Stimulated activated CD4-positive, alpha-beta T cell treated with anti-CD3 and anti-CD28 coated beads, Interleukin-1b, Interleukin-23, amount 100 ng/mL, for 1 hour (primary cell): ENCODE measurements at places on chromosomes 16 and 17.

DNA sequence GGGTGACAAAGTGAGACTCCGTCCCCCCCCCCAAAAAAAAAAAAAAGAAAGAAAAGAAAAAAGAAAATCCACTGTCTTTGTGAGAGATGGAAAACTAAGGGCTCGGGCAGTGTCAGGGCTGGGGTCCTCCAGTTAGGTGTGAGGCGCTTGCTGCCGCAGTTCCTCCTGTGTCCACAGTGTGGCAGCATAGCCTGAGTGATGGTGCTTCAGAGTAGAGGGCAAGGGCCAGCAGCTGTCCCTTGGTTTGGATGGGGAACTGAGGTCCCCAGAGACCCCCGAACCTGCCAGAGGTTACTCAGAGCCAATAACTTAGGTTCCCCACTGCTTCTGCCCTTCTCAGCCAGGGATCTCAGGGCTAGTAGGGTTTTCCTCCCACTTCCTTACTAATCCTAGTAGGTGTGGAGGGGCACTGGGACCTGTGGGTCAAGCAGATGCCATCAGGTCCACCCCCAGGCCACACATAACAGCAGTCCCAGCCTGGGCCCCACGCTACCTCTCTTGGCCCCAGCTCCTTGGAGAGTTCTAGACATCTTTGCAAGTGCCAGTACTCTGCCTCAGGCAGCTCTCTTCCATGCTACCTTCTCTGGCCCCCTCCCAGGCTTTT lies 7.9 kb upstream of the LLGL1 start:
- DNase-seq, result peak; percentile 17

- DNase-seq, result no peak
These were observed 8.2 kb upstream of the TMEM94 start for GRCh38 chr17:75447951-75448856.

DNA sequence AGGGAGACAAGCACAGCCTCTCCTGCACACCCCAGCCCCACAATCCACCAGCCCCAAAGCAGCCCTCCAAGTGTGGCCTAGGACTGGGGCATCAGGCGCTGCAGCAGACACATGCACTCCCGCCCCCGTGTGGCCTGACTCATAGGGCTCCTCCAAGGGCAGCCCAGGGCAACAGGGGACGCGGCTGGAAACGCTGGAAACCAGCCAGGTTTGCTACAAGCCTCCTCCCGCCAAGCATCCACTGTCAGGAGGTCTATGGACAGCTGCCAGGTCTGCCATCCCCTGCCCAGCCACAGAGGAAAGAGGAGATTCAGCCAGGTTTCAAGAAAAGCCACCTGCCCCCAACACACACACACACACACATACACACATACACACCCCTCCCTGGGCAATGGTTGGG lies 25.8 kb downstream of the SRCIN1 start:
- no peak for DNase-seq

DNA sequence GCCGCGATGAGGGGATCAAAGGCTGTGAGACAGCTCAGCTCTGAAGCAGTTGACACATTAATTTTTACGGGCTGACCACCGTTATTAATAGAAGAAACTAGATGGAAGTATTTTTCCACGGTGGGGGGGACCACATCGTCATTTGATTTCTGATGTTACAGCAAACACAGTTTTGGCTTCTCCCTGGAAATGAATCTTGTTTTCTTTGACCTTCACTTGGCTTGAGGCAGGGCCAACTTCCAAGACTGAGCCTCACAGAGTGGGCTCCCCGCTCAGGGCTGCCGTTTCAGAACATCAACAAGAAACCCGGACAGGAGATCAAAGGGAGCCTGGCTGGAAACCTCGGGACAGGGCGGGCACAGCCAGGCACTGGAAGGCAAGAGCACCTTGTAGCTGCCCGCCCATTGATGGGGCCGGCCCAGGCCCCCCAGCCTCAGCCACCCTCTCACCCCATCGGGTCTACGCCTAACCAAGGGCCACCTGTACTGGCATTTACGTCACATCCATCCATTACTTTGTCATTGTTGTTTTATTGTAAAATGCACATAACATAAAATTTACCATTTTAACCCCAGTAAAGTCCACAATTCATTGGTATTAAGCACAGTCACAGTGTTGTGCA lies 124.6 kb downstream of the C16orf95 start:
- no peak for DNase-seq

- DNase-seq, result no peak
These were observed 10.9 kb downstream of the COPS3 start for GRCh38 chr17:17269926-17270773.

- DNase-seq, result no peak
These were observed 429.0 kb downstream of the HS3ST4 start for GRCh38 chr16:26120729-26121128.

- DNase-seq, result no peak
These were observed 953 bp upstream of the NECAB2 start for GRCh38 chr16:83967091-83967490.

DNA sequence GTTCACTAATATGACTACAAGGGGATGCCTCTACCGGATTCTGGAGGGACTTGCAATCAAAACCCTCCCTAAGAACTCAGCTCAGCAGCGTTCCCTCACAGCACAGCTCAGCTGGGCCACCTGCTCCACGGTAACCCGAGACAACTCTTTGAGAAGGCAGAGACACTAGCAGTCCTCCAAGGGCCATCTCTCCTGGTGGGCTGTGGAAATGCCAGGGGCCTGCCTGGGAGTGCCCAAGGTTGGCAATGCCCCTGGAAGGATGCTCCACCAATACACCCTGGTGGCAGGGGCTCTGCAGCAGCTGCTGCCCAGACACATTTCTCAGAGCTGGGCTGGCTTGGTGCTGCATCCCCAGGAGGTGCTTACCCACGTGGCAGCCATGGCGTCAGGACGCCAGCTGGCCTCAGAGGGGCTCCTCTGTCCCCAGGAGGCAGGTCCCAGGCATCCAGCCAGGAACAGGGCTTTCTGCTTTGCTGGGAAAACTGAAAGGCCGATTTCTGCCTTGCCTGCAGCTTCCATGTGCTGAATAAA lies 16.5 kb downstream of the CDIP1 start:
- no peak for DNase-seq

DNA sequence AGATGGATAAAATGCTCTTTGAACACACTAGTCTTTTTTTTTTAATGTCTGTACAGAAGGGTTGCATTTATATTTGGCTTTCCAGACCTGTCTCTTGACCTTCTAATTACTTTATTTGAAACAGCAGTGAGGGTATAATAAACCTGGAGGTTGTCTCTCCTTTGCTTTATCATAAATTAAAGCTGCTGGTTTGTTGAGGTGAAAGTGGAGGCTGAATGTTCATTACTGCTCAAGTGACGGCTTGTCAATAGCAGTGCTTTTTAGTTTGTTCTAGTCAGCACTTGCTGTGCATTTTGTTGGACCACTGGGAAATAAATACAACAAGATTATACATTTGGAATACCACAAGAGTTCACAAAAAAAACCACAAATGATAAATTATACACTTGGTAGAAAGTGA lies 264.2 kb downstream of the IRX3 start:
- no peak for DNase-seq

DNA sequence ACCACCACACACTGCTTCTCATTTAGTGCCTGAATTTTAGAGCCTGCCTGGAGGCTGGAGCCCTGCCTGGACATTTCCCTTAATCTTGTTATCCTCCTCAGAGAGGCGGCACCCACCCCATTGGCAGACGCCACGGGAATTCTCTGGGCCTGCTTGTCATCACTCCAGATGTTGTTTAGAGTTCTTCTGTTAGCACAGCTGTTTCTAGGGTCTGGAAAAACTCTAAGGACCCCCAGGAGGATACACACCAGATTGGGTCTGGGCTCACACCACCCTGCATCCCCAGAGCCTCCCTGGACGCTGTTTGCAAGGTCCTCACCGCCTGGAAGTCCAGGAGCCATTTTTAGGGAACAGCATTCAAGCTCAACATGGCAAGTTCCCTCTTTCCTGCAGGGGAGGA lies 565 bp upstream of the XAF1 start:
- DNase-seq, result no peak

GRCh38 chr17:82496529-82497434 lies 22.8 kb upstream of the FOXK2 start:
- peak; percentile 78 for DNase-seq

DNA sequence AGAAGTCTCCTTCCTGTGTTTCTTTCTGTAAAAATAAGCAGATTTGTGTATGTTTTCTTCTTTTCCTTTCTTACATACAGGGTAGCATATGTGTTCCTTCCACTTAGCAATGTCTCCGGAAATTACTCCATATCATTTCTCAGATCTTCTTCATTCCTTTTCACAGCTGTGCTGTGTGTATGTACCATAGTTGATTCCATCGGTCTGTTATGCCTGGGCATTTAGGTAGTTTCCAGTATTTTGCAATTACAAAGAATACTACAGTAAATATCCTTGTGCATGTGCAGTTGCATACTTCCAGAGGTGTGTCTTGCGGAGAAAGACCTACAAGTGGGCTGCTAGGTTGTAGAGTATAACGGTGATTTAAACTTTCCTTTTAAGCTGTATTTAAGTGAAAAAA lies 69.8 kb downstream of the CLEC16A start:
- no peak for DNase-seq

GRCh38 chr17:79785900-79786810 lies 8.2 kb downstream of the CBX2 start:
- no peak for DNase-seq

GRCh38 chr17:72702998-72703397 lies 389.5 kb downstream of the SLC39A11 start:
- no peak for DNase-seq

GRCh38 chr16:81327447-81328196 lies 12.9 kb downstream of the GAN start:
- DNase-seq, result no peak

- DNase-seq, result peak; percentile 25
These were observed 636 bp upstream of the ERN1 start for GRCh38 chr17:64130559-64131001.

- no peak for DNase-seq
These were observed 6.7 kb upstream of the ADGRG1 start for GRCh38 chr16:57621521-57622271.

GRCh38 chr16:57882792-57883191 lies 80.5 kb upstream of the KIFC3 start:
- DNase-seq, result no peak

DNA sequence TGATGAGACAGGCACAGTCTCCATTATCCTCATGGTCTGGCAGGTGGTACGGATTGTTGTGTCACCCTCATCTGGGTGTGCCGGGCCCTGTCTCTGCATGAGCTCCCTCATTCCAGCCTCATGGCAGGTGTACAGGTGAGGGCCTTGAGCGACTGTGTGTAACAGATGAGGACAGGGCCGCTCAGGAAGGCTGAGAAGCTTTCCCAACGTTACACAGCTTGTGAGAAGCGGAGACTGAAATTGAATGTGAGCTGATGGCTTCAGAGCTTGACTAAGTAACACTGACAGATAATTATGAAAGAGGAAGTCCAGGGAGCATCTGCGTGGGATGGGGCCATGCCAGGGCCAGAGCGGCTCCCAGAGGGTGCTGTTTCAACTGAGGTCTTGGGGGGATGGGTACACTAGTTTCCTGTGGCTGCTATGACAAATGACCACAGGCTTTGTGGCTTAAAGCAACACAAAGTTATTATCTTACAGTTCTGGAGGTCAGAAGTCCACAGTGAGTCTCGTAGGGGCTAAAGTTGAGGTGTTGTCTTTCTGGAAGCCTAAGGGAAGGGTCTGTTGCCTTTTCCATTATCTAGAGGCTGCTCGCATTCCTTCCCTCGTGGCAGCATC lies 36.7 kb downstream of the CMIP start:
- DNase-seq, result no peak

- DNase-seq, result no peak
These were observed 19.3 kb downstream of the FCSK start for GRCh38 chr16:70473446-70474319.

DNA sequence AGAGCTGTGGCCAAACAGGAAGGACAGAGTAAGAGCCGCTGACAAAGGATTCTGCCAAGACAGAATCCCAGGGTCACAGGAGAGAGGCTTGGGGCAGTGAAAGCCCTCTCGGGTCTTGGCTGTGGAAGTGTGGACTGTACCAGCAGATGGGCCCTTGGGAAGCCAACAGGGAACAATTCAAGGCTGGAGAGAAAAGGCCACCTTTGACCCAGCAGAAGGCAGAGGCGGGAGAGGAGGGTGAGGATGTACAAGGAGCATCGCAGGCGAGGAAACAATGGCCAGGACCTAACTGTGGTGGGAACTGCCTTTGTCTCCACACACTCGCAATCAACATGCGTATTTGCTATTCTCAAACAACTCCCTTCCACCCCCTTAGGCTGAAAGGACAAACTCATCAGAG lies 15.7 kb downstream of the CARHSP1 start:
- no peak for DNase-seq

- no peak for DNase-seq
These were observed 83.2 kb downstream of the NTN1 start for GRCh38 chr17:9104370-9105041.

DNA sequence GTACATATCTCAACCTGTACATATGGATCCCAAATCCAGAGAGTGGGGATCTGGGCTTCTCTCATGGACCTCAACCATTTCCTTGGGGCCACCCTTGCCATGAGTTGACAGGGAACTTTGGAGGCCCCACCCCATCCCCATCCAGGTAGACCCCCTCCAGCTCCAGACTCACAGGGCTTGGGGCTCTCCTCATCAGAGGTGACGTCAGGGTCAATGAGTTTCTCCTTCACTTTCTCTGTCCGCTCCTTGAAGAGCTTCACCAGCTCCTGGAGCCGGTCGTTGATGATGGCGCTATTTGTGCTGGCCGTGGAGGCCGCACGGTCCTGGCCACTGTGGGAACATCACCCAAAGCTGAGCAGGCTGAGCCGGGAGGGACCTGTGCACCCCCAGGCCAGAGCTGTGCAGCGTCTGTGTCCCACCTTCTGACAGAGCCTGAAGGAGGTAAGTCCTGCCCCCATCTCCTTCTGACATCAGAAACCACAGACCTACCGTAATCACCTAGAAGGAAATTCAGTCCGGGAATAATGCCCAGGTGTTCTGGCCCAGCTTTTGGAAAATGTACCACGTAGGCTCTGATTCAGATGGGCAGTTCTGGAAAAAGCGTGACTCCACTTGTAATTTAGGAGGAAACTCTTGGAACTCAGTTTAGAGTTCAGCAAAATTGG lies 50.6 kb downstream of the CNGB1 start:
- DNase-seq, result no peak

GRCh38 chr16:5428932-5429331 lies 331.3 kb upstream of the EEF2KMT start:
- no peak for DNase-seq

GRCh38 chr17:4006745-4007211 lies 42.5 kb upstream of the ATP2A3 start:
- no peak for DNase-seq

GRCh38 chr17:33534087-33534486 lies 241.0 kb upstream of the ASIC2 start:
- DNase-seq, result no peak

DNA sequence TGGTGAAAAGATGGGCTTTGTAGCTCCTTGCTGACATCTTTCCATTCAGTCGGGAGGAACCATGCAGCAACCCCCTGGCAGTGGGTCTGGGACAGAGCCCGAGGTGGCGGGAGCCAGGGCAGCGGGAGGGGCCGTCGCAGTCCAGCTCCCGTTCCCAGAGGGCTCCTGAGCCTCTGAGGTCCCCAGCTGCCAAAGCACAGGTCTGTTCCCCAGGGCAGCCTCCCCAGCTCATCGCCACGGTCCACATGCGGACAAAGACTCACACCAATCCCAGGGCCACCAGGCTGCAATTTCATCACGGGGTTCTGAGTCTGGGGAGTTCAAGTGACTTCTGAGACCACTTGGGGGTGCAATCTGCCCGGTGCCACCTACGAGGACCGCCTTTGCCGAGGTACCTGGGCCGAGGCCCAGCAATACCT lies 196.0 kb downstream of the RBFOX3 start:
- DNase-seq, result no peak
